ENCODE measurements at places on chromosomes 3 and 15.

GRCh38 chr3:102140116-102140515 lies 290.8 kb downstream of the NFKBIZ start:
- DNase-seq = no peak

DNA sequence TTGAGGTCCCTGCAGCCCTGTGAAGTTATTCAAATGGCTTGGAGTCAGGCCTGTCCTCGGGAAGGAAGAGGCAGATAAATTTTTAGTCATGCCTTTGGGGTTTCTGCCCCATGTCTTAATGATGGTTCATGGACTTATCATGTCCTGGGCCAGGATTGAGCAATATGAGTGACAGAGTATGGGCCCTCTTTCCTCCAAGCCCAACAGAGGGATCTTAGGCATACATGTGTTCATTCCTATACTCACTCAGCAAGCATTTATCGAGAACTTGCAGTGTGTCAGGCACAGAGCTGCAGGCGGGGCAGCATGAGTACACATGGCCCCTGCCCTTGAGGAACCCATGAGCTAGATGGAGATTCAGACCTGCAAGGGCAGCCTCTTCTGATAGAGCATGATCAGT lies 6.2 kb downstream of the ESYT3 start:
- peak; percentile 24 for DNase-seq

GRCh38 chr3:195697582-195698324 lies 23.0 kb upstream of the MUC20 start:
- DNase-seq = peak; percentile 91

DNA sequence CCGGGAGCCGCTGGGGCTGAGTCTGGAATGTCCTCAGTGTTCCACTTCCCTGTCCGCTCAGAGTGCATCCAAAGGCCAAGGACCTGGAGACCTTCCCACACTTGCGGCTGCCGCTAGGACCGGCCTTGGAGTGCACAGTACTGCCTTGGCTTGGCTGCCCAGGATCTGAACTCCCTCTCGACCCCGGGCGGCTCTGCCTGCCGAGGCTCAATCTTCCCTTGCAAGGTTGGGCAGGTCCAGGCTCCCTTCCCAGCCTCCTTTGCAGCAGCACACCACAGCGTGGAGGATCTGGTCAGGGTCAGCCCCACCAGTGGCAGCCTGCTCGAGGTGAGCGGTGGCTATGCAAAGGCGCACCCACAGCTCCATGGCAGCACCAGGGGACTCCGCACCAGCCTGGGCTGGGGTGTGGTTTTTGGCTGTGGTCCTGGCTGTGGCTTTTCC lies 69.2 kb downstream of the PLXNA1 start:
- no peak for DNase-seq

- DNase-seq = no peak
Measured at GRCh38 chr3:69999140-70000027, at the start of gene SAMMSON. Gene SAMMSON (plus strand): TSS chr3:69999733.
